ENCODE measurements at places on chromosomes 6 and 20.

DNA sequence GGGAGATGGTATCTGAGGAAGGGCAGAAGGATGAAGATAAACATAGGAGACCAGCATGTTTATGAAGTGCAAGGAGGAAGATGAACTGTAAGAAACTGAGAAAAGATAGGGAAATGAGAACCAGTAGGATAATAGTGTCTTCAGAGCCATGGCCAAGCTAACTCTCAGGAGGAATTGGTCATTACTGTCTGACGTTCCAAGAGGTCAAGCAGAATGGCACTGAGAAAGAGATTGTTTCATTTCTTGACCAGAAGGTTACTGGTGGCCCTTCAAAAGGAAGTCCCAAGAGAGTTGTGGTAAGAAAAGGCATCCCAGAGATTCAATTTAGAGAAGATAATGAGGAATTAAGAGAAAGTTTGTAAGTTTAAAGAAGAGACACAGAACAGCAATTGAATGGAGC lies 47.5 kb downstream of the EYA4 start:
- no peak for DNase-seq

- no peak for DNase-seq
These were observed 117.2 kb downstream of the IPCEF1 start for GRCh38 chr6:154239392-154239791.

- no peak for DNase-seq
These were observed 78.3 kb downstream of the ATG5 start for GRCh38 chr6:106247293-106247692.

GRCh38 chr6:37033819-37034795 lies 28.7 kb downstream of the FGD2 start:
- no peak for DNase-seq

- no peak for DNase-seq
These were observed 45.7 kb downstream of the HNF4A start for GRCh38 chr20:44400970-44401769.

- DNase-seq, result no peak
These were observed 179.8 kb upstream of the BMP5 start for GRCh38 chr6:56055081-56055704.

- no peak for DNase-seq
These were observed 12.1 kb downstream of the FOXS1 start for GRCh38 chr20:31833130-31833930.

DNA sequence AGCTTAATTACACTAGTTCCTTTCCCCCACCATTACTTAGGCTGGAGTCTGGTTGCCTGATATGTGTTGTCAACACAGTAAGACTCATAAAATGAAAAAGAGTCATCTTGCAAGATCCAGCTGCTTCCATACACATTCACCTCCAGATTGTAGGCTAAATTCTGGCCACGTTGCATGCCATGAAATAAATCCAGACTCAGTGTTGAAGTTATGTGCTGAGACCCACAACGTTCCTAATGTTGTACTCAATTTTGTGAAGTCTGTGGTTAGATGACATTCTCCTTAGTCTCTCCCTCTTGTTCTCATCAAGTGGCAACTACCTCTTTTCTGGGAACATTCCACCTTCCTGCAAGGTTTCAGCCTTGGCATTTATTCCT lies 212.3 kb downstream of the LMBRD1 start:
- no peak for DNase-seq

DNA sequence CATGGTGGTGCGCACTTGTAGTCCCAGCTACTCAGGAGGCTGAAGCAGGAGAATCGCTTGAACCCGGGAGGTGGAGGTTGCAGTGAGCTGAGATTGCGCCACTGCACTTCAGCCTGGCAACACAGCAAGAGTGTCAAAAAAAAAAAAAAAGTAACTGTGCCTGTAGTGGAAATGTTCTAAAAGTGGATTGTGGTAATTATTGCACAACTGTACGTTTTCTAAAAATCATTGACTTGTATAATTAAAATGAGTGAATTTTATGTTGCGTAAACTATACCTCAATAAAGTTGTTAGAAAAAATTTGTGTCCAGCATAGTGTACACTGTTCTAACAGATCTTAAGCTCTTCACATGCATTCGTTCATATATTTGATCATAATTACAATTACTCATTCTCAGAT lies 5.5 kb downstream of the SEC23B start:
- no peak for DNase-seq

DNA sequence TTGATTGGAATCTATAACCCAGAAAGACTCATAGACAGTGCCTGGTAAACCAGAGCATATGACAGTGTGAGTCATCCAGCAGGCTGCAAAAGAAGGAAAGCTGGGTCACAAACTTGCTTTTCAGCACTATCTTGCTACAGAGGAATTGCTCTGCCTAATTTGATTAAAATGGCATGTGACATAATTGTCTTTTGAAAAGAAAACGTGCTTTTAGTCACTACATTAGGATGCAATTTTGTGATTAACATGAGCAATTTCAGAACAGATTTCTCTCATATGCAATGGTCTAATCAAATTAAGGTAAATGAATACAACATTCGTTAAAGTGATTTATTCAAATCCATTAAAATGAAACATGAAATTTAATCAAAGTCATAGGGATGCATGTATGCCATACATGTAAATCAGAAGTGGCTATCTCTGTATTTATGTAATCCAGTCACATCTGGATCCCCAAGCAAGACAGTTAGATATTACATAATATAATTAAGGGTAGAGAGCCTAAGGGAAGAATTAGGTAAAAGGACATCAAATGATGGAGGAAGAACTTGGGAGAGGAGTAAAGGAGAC lies 400.0 kb upstream of the HTR1E start:
- DNase-seq, result no peak

DNA sequence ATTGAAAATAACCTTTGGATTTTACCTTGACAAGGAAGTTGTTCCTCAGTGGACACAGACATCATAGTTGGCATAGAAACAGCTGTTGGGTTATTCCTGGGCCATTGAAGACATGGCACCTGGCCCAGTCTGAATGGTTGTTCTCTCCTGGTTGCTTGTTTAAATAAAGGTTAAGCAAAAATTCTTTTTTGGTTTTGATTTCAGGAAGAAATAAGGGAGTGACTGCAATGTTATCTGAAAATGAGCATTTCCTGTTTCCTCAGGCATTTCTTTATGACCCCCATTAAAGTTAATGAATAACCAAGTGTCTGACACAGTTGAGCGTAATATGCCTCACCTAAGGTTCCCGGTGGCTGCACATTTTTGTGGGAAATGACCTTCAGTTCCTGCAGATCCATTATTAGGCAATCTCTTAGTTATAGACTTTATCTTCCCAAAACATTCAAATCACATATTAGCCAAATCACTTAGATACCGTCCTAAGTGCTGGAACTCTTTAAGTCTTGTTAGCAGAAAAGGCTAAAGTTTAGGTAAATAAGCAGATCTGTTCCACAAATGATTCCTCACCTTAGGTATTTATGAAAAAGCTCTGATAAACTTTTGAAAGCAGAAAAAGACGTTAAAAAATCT lies 648.7 kb upstream of the FLRT3 start:
- no peak for DNase-seq

- DNase-seq, result no peak
These were observed 42.5 kb downstream of the PSMB1 start for GRCh38 chr6:170510631-170511030.

Data from HFF-Myc (cell line).